Gastrocnemius medialis (tissue), 4 donors: ENCODE measurements at places on chromosomes 13 and 19.

- no peak overlapping the region for H3K27ac ChIP-seq
- DNase-seq = no peak
- no peak overlapping the region for H3K4me3 ChIP-seq
These were observed 3.9 kb upstream of the ATP11A start for GRCh38 chr13:112685896-112686295.

GRCh38 chr19:50380751-50381151 is 3.4 kb upstream of the POLD1 start:
- H3K27me3 ChIP-seq = no peaks in the 10 kb centered on the region
- no peak overlapping the region for H3K27ac ChIP-seq
- no peak overlapping the region for H3K4me3 ChIP-seq
- peaks cover 53% of the 10 kb centered on the region for H3K36me3 ChIP-seq
- peaks cover 11% of the 10 kb centered on the region for H3K4me1 ChIP-seq
- no peak for DNase-seq

GRCh38 chr13:40470660-40471059 is 195.8 kb downstream of the FOXO1 start:
- H3K27me3 ChIP-seq = no peaks in the 10 kb centered on the region
- no peak overlapping the region for H3K4me3 ChIP-seq
- peak; percentile 67 for DNase-seq
- peaks cover 19% of the 10 kb centered on the region for H3K4me1 ChIP-seq
- H3K27ac ChIP-seq = peak overlapping the region; percentile 75
- no peaks in the 10 kb centered on the region for H3K36me3 ChIP-seq

DNA sequence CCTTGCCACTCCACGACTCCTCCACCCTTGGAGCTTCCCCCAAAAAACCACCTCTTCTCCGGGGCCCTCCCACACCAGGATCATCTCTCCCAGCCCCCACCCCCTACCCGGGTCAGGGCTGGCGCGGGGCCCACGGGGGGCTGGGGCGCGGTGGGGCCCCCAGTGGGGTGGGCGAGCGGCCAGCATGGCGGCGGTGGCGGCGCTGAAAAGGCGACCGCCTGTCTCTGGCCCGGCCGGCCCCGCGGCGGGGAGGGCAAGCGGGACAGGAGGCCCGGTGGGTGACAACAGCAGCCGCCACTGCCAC is 850 bp downstream of the DYRK1B start:
- H3K36me3 ChIP-seq = peaks cover 66% of the 10 kb centered on the region
- no peak for DNase-seq
- H3K4me3 ChIP-seq = peak overlapping the region; percentile 86
- H3K27ac ChIP-seq = peak overlapping the region; percentile 91
- H3K4me1 ChIP-seq = peaks cover 23% of the 10 kb centered on the region
- no peaks in the 10 kb centered on the region for H3K27me3 ChIP-seq

- no peak for DNase-seq
These were observed 1.5 kb upstream of the N4BP2L1 start for GRCh38 chr13:32429433-32429909.

DNA sequence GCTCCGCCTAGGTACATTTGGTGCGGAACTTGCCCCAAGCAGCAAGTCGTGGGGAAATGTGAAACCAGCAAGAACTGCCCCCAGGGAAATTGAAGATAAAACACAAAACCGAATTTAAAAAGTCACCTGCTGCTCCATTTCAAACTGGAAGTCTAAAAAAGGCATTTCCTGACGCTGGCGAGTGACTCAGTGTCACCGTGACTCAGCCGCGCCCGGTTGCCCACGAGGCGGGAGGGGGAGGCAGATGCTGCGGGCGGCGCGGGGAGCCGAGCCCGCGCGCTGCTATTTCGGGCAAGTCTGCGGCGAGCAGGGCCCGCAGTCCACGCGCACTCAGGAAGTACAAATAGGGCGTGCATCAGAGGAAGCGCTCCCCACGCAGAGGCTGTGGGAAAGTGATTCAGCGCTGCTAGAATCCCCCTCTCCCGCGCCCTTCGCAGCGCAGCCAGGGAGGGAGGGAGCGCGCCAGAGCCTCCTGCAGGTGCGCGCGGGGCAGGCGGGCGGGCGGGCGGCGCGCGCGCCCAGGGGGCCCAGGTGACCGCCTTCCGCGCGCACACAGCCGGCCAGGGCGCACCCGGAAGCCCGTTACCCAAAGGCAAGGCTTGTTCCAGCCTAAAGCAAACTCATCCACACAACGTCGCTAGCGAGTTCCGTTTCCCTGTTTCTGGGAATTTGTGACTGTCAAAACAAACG is 168.8 kb downstream of the COL4A1 start:
- H3K4me3 ChIP-seq = peak overlapping the region; percentile 58
- peak overlapping the region; percentile 91 for H3K27ac ChIP-seq
- H3K27me3 ChIP-seq = no peaks in the 10 kb centered on the region
- no peaks in the 10 kb centered on the region for H3K36me3 ChIP-seq
- peaks cover 43% of the 10 kb centered on the region for H3K4me1 ChIP-seq

DNA sequence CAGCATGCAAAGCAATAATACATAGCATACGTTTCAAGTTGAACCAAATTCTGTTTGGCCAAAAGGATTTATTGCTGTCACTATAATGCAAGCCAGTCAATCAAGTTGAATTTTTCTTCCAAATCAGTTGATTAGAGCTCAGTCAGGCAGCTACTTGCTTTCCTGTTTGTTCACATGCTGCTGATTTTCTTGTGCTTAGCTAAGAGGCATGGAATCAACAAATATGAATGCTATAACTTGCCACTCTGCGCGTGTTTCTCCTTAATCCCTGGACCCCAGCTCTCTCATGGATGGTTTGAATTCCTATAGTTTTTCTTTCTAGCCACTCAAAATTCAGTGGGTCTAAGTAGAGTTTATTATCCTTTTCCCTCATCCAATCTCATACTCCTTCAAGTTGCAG is 311.3 kb downstream of the KLF5 start:
- no peaks in the 10 kb centered on the region for H3K27me3 ChIP-seq
- no peaks in the 10 kb centered on the region for H3K36me3 ChIP-seq
- DNase-seq = no peak
- no peak overlapping the region for H3K4me3 ChIP-seq

DNA sequence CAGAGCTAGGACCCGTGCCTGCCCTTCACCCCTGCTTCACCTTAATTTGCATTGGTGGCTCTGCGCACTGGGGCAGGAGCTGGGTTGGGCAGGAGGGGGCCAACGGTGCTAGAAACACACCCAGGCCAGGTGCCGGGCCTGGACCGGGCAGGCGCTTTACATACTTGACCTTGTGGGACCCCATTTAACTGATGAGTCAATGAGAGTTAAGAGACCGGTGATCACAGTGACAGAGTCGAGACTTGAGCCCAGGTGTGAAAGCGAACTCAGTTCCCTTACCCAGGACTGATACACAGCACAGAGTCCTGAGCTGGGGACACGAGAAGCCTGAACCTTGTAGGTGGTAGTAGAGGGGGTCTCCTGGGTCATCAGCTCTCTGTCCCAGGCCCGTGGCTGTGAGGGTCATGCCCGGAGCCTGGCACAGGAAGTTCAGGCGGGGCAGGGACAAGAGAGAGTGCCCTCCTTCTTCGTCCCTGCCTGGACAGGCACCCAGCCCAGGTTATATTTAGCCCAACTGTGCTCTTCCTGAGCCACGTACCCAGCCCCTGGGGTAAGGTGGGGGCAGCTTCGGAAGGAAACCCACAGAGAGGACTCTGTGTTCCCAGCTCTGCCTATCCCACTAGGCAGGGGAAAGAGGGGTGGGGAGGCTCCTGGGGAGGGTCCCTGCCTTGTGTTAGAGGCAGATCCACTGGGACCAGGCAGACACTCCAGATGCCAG is 1.9 kb downstream of the PRX start:
- peak; percentile 93 for DNase-seq
- H3K27ac ChIP-seq = peak overlapping the region; percentile 100
- H3K36me3 ChIP-seq = no peaks in the 10 kb centered on the region
- no peaks in the 10 kb centered on the region for H3K27me3 ChIP-seq
- H3K4me1 ChIP-seq = peaks cover 23% of the 10 kb centered on the region

- no peaks in the 10 kb centered on the region for H3K36me3 ChIP-seq
- H3K27me3 ChIP-seq = no peaks in the 10 kb centered on the region
- no peak for DNase-seq
These were observed 110.3 kb upstream of the ABCC4 start for GRCh38 chr13:95411428-95412040.

DNA sequence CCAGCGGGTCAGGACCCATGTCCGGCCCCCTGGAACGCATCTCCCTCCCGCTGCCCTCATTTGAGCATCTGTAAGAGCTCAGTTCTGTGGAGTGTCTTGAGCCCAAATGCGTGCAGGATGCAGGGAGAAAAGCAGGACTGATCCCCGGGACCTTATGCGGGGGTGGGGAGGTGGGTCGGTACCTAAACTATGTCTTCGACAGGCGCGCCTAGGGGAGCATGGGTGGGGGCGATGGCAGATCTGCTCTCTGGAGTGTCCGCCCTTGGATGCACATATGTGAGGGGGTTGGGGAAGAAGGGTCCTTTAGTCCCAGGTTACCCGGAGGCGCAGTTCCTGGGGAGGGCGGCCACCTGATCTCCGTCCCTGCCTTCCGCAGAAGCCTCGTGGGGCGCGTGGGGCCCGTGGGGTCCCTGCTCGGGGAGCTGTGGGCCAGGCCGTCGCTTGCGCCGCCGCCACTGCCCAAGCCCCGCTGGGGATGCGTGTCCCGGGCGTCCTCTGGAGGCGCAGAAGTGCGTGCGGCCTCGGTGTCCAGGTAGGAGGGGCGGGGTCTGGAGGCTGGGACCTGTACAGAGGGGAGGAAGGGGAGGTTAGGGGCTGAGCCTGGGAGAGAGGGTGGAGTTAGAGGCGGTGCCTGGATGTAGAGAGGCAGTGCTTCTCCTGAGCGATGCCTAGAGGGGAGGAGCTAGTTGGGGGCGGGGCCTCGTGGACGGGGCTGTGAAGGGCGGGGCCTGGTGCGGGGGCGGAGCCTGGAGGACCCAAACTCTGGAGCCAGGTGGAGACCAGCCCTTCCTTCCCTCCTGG is 2.9 kb downstream of the CILP2 start:
- H3K27ac ChIP-seq = no peak overlapping the region
- H3K4me3 ChIP-seq = no peak overlapping the region
- no peak for DNase-seq
- H3K4me1 ChIP-seq = peaks cover 10% of the 10 kb centered on the region

GRCh38 chr13:46386392-46387063 is 524 bp downstream of the RUBCNL start:
- peaks cover 21% of the 10 kb centered on the region for H3K27me3 ChIP-seq
- H3K36me3 ChIP-seq = no peaks in the 10 kb centered on the region
- DNase-seq = no peak
- no peak overlapping the region for H3K27ac ChIP-seq
- no peaks in the 10 kb centered on the region for H3K4me1 ChIP-seq

GRCh38 chr13:113883314-113883811 is 19.5 kb upstream of the GAS6 start:
- no peak overlapping the region for H3K4me3 ChIP-seq
- no peaks in the 10 kb centered on the region for H3K36me3 ChIP-seq
- DNase-seq = no peak
- H3K4me1 ChIP-seq = peaks cover 37% of the 10 kb centered on the region
- no peaks in the 10 kb centered on the region for H3K27me3 ChIP-seq

GRCh38 chr19:12287958-12288500 is 6.7 kb downstream of the ZNF44 start:
- DNase-seq = no peak
- no peak overlapping the region for H3K27ac ChIP-seq
- peaks cover 21% of the 10 kb centered on the region for H3K36me3 ChIP-seq
- H3K4me1 ChIP-seq = peaks cover 12% of the 10 kb centered on the region
- no peaks in the 10 kb centered on the region for H3K27me3 ChIP-seq

GRCh38 chr19:50677636-50678035 is 28.4 kb downstream of the C19orf81 start:
- no peak for DNase-seq
- no peaks in the 10 kb centered on the region for H3K4me1 ChIP-seq
- peaks cover 4% of the 10 kb centered on the region for H3K27me3 ChIP-seq
- no peaks in the 10 kb centered on the region for H3K36me3 ChIP-seq
- no peak overlapping the region for H3K27ac ChIP-seq
- H3K4me3 ChIP-seq = no peak overlapping the region
